ENCODE measurements at places on chromosomes 4 and X.

DNA sequence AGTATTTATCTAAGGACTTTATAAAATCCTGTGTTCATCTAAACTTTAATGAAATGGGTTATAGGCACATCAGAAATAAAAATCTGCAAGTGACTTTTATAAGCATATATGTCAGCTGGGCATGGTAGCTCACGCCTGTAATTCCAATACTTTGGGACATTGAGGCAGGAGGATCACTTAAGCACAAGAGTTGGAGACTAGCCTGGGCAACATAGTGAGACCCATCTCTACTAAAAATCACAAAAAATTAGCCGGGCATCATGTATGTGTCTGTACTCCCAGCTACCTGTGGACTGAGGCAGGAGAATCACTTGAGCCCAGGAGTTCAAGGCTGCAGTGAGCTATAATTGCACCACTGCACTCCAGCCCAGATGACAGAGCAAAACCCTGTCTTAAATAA is 20.9 kb downstream of the TBC1D9 start:
- DNase-seq: no peak

- DNase-seq: no peak
These were observed 358.6 kb upstream of the NOCT start for GRCh38 chr4:138656990-138657389.

- DNase-seq: no peak
These were observed 148.1 kb upstream of the EOLA2 start for GRCh38 chrX:150086371-150086770.

- no peak for DNase-seq
These were observed 201.0 kb upstream of the GPR101 start for GRCh38 chrX:137234651-137235402.

DNA sequence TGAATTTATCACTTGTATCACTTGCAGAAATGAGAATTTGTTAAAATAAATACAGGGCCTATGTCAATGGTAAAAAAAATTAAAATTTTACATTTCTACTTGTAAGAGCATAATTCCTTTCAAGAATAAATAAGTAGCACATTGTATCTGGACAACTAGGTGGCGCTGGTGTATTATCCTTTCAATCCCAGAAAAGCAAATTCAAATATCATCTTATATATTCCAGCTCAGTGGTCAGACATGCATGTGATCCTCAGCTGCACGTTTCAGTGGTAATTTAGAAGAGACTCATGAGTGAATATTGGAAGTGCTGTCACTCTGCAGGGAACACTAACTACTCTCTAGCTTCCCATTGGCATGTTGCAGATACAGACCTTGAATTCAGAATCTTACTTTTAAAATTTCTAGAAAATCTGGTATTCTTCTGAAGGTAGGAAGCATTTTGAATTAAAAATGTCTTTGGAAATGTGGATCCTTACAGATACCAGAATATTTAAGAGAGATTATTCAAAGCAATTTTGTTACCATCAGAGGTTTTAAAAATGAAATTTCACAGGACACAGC is 1414.7 kb upstream of the TENM3 start:
- no peak for DNase-seq

- no peak for DNase-seq
These were observed 84.9 kb upstream of the TBL1X start for GRCh38 chrX:9379697-9380551.

DNA sequence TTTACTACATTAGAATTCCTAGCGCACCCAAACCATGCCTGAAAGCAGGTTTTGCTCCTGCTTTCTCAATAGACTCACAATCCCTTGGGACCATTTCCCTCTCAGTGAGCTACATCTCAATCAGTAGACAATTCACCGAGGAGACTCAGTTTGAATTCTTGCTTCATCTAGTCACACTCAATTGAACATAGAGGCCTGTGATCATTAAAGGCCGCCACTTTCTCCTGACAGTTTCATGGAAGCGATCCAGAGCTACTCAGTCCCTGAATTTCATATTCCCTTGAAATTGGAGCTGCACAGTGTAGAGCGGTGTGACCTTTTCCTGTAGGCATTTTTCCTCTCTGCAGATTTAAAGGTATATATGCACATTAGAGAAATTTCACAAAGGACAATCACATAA is 193.9 kb upstream of the SPOCK3 start:
- DNase-seq: no peak

DNA sequence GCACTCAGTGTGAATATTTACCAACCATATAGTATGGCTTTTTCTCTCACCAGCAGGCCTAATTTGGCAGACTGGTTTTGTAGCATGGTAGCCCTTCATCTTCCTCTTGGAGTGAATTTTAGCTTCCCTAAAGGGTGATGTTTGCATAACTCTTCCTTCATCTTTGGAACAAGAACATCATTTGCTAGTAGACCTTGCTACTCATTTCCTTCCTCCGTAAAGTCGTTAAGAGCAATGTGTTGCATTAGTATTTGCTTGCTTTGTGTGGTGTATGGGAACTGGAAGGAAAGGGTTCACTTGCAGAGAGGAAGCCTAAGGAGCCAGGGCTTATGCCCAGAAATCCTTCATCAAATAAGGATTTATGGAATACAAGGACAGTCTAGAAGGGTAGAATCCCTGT is 50.2 kb upstream of the PGRMC2 start:
- DNase-seq: no peak

GRCh38 chrX:116427978-116428377 is 8.4 kb upstream of the SLC6A14 start:
- no peak for DNase-seq

DNA sequence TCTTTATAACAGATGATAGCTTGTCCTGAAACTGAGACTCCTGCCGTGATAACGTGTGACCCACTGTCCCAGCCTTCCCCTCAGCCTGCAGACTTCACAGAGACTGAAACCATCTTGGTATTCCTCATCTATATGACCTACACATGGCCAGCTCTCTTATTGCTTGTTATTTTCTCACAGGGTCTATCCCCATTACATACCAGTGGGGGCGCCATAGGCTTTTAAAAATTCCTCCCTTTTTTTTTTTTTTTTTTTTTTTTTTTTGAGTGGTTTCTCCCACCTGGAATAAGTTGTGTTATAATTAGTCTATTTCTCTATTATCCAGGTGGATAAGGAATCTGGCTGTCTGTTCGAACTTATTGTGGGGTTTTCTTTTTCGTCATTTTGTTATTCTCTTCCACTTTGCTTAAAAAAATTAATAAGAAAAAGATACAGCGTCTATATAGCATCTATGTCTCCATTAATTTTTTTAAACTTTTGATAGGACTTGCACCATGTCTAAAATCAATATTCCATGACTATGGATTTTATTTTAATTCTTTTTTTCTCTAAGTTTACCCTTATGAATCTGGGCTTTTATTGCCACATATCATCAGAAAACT is 47.2 kb downstream of the GYG2 start:
- no peak for DNase-seq

DNA sequence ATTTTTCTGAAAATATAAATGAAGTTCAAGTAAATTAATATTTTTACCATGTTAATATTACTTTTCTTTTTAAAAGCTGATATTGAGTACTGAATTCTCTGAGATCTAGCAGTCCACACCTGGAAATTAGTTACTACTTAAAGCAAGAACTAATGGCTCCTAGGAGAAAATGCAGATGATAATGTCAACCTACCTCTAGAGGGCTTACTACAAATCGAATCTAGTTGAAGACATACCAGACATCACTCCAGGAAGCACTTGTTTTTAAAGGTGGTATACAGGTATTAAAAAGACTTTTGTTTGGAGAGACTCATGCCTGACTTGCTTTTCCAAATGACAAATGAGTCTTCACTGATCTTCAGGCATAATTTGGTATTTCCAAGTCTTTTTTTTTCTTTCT is 516.4 kb upstream of the BOD1L1 start:
- no peak for DNase-seq

DNA sequence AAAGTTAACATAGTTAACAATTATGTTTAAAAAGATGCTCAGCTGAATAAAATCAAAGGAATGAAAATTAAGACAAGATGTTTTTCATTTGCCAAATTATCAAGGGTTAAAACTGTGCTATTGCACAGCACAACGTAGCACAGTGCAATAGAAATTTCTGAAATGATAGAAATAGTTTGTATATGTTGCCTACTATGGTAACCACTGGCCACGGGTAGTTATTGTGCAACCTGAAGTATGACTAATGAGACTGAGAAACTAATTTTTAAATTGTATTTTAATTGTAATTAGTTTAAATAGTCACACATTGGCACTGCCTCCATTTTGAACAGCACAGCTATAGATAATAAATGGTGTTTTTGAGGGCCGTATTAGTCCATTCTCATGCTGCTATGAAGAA is 343.1 kb upstream of the FAM241A start:
- no peak for DNase-seq

DNA sequence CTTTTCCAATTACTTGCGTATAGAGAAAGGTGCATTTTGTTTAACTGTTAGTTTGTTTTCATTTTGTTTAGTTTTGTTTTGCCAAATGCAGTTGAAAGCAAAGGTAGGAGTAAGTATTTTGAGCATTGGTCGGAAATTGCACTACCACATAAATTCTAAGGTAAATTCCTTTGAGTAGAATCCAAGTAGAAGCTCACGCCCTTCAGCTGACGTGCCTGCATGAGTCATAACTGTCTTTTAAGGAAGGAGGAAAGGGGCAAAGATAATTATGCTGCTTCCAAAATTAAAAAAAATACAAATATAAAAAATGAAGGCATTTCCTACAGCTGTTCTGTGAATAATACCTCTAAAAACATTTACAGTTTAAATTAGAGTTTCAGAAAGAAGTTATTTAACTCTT is 110.2 kb upstream of the MYOZ2 start:
- no peak for DNase-seq

- no peak for DNase-seq
These were observed 212.5 kb upstream of the NOCT start for GRCh38 chr4:138803051-138803450.

DNA sequence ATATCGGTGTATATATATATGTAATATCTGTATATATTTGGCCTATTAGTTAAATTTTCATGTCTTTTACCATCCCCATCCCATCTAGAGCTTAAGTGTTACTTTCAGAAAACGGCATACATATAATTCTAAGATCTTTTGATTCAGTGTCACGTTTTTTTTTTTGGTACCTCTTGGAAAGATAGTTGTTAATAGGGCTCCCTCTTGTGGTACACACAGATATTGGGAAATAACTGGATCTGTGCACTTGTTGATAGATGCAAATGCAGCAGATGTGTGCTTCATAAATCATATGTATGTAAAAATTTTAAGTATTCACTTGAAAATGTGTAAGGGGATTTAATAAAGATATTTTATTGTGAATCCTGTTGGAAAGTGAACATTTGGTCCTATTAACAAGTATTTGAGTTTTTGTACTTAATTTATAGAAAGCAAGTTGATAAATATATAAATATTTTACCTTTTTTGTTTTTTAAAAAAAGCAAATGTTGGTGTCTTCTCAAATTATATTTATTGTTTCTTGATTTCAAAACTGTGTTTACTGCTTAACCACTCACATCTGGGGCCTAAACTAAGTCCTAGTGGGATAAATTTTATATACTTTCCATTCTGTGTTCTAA is 74.7 kb downstream of the PAQR3 start:
- peak; percentile 87 for DNase-seq

GRCh38 chrX:66728818-66729271 is 90.0 kb upstream of the EDA2R start:
- DNase-seq: peak; percentile 50

DNA sequence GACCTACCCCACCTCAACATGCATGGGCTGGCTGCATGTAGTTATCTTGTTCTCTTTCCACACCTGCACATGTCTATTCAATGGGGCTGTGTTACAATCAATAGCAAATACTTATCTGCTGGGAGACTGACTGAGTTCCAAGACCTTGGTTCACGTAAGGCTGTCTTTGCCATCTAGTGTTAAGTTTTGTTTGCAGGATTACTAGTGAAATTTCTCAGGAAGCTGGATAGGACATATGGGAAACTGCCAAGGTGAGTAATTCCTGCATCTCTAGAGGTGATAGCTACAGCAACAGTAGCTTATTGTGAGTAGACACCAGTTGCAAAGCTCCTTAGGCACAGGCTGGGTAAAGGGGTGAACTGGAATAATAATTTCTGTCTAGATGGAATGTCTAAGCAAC is 177.5 kb downstream of the ENOX2 start:
- DNase-seq: no peak
